ENCODE measurements at places on chromosomes 3 and 15.

DNA sequence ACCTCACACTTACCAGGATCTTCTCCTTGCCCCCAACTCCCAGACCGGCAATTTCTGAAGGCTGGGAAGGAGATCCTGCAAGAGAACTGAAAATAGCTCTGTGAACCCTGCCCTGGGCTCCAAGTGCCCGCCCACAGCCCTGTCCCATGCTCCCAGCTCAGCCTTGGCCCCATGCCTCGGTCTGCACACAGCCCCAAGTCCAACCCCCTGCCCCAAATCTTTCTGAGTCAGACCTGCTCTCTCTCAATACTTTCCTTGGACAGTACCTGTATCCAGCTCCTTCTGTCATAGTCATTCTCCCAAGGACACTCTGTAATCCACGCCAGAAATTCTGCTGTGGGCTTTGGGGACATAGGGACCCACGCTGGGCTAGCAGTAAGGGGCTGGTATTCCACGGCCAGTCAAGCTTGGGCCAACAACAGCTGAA, 6.3 kb upstream of the SMAD3 start:
- DNase-seq: no peak

- DNase-seq: peak; percentile 3
Measured at GRCh38 chr3:72445827-72446217, 402.4 kb downstream of the SHQ1 start.

DNA sequence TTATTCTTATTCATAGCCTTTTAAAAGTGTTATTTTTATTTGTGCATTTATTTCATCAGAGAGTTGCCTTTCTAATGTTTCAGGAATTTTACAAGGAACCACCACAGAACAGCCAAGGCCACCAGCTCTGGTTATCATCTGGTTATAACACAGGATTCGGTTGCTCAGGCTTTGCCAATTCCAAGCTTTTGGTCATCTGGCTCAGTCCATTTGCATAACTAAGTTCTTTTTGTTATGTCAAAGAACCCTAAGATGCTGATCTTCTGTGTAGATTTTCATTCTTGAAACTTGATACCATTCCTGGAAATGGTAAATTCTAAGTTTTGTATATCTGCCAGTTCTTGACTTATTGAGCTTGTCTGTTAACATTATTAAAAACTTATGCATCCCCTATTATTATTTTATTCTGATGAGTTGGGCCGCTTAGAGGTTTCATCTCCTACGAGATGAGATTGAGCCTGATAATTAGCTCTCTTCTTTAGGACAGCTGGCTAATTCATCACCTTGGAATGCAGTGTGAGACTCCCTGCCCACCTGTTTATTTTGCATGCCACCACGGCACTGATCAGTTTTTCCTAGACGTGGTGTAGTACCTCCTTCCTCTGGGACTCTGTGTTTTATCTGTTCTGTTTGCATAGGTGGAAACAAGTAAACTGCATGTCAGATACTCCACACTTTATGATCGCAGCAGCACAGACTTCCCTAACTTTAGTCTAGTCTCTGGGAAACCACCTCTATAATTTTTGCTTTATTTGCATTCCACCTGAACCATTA, 264.8 kb downstream of the SLCO3A1 start:
- peak; percentile 39 for DNase-seq

GRCh38 chr15:100218434-100218833, 123.3 kb downstream of the ADAMTS17 start:
- no peak for DNase-seq

- no peak for DNase-seq
Measured at GRCh38 chr3:192169332-192169915, 557.9 kb downstream of the FGF12 start.

GRCh38 chr15:26926081-26926480, 44.9 kb upstream of the GABRG3 start:
- DNase-seq: no peak

DNA sequence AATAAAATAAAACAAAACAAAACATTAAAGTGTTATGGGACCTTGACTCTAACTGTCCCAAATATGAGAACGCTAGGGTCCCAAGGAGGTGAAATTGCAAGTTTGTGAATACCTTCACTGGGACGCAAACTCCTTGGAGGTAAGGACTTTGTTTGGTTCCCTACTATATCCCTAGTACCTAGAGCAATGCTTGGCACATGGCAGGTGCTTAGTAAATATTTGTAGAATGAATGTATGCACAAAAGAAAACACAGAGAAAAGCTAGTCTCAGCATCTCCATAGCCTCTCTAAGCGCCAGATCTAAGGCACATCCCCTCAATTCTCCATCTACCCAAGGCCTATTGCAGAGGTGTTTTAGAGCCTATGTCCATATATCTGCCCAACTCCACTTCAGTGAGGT, 30.5 kb downstream of the GPR176 start:
- no peak for DNase-seq

GRCh38 chr3:20798666-20799065, 612.7 kb upstream of the SGO1 start:
- DNase-seq: no peak

DNA sequence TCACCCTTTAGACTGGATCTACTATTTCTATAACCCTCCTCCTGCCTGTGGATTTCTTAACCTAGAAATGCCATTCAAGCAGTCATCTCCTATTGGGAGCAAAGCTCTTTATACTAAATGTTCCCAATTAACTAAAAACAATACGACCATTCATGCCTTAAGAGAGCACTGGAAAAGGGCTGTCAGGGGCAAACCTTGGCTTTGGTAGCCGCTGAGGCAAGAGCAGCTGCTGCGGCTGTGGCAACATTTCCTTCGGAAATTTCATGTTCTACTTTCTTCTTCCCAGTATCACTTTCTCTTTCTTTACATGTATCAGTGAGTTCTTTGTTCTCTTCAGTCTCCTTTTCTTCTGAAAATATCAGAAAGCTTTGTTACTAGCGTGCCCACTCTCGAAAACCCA, 56.3 kb upstream of the CSPG5 start:
- DNase-seq: no peak

GRCh38 chr15:57586661-57587424, 4.9 kb upstream of the MYZAP start:
- DNase-seq: no peak

GRCh38 chr3:128786434-128787020, 60.5 kb downstream of the RAB7A start:
- peak; percentile 30 for DNase-seq

DNA sequence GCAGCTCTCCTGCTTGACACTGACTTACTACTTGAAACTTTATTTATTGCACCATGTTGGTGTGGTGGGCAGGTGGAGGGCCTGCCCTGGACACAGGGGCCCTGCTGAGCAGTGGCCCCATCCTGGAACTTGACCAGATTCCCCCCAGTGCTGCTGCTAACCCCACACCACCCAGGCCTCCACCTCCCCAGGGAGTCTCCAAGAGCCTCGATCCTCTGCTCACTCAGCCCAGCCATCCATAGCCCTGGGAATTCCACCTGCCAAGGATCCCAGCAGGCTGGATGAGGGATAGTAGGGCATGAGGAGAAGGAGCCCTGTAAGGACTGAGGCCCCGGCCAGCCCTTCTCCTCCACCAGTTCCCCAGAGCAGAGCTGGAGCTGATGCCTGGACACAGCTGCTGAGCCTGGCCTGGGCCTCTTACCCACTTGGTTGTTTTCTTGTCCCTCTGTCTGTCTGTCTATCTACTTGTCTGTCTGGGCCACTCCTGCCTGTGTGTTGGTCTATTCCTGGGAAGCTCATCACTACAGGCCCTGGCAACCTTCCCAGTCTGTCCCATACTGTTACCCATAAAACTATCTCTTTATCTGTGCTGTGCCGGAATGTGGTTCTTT, 2.8 kb downstream of the CHAC1 start:
- DNase-seq: peak; percentile 29

DNA sequence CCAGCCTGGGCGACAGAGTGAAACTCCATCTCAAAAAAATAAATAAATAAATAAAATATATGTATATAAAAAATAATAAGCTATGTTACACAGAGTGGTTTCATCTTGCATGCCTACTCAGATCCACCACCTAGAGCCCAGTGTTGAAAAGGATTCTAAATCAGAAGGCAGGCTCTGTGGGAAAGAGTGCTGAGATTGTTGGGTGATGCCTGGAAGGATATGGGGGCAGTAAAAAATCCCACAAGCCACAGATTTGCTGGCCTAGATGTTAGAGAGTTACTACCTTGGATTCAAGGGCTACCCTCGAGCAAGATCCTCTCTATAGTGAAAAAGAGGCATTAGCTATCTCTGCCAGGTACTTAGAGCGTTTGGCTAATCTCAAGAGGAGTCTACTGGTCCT, 144.3 kb downstream of the STAC start:
- DNase-seq: no peak

DNA sequence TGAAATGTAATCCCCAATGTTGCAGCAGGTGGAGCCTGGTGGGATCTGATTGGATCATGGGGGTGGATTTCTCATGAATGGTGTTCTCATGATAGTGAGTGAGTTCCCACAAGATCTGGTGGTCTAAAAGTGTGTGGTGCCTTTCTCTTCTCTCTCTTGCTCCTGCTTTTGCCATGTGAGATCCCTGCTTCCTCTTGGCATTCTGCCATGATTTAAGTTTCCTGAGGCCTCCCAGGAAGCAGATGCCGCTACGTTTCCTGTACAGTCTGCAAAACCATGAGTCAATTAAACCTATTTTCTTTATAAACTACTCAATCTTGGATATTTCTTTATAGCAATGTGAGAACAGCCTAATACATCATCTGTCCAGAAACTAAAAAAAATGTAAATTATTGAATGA, 298.3 kb downstream of the MEX3B start:
- DNase-seq: no peak

DNA sequence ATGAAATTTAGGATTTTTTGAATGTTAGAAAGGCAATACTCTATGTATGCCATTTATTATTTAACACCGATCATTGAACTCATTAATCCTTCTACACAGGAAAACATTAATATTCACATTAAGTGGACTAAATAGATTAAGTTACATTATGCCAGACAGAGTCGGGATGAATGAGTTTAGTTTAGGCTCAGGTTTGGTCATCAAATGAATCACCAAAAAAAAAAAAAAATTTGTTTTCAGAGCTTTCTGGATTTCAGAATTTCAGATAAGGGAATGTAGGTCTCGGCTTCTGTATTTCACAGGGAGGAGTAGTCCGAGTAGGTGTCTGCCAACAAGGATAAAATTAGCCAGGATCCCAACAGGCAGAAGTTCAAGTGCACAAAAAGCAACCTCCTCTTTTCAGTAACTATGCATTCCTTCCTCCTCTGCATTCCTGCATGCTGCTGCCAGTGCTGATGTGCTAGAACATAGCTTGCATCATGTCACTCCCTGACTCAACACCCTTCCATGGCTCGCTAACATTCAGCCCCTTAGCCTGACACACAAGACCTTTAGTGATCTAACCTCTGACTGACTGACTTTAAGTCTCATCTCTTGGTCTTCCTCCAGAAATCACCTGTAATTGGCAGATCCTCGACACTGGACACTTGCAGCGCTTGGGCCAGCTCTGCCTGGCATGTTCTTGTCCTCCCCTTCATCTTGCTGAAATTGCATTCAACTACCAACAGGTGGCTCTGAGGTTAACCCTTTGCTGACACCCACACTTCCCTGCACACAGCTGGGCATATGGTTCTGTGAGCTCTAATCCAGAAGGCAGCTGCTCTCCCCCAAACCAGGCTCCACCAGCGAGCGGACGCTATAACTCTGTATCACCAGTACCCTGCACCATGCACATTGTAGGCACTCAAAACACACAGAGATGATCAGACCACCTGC, 145.4 kb upstream of the PROK2 start:
- DNase-seq: peak; percentile 17

DNA sequence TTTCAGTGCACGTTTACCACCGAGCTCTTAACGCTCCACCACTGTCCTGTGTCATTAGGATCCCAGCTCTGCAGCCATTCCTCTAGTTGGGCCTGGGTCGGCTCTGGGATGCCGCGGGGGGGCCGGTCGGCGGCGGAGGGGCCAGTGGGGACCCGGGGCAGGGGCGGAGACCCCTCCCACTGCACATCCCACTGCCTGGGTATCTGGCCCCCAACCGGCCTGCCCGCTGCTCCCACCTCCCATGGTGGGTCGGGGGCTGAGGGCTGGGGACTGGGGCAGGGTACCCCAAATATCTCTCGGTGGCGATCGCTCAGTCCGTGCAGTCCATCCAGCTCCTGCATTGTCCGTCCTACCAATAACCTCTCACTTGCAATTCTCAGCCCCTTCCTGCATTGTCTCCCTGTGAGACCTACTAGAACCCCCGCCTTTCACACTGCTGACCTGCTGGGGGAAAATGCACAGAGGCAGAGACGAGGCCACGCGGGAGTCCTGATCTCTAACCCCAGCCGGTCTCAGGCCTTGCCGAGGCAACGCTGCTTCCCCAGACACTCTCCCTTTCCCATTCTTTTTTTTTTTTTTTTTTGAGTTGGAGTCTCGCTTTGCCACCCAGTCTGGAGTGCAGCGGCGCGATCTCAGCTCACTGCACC, 24.0 kb upstream of the MUC20 start:
- DNase-seq: no peak

- DNase-seq: no peak
Measured at GRCh38 chr15:98565566-98565965, 82.8 kb upstream of the IGF1R start.

GRCh38 chr15:41597787-41598186, 38.8 kb downstream of the TYRO3 start:
- no peak for DNase-seq

DNA sequence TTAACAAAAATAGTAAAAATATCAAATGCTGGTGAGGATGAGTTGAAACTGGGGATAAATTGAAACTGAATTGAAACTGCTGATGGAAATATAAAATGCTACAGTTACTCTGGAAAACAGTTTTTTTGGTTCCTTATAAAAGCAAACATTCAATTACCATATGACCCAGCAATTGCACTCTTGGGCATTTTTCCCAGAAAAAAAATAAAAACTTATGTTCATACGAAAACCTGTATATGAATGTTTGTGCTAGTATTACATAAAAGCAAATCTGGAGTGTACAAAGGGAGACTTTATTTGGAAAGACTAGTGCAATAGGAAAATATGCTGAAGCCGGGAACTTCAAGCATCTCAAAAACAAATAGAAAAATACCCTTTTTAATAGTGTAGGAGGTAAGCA, 857.9 kb upstream of the CADM2 start:
- peak; percentile 2 for DNase-seq

DNA sequence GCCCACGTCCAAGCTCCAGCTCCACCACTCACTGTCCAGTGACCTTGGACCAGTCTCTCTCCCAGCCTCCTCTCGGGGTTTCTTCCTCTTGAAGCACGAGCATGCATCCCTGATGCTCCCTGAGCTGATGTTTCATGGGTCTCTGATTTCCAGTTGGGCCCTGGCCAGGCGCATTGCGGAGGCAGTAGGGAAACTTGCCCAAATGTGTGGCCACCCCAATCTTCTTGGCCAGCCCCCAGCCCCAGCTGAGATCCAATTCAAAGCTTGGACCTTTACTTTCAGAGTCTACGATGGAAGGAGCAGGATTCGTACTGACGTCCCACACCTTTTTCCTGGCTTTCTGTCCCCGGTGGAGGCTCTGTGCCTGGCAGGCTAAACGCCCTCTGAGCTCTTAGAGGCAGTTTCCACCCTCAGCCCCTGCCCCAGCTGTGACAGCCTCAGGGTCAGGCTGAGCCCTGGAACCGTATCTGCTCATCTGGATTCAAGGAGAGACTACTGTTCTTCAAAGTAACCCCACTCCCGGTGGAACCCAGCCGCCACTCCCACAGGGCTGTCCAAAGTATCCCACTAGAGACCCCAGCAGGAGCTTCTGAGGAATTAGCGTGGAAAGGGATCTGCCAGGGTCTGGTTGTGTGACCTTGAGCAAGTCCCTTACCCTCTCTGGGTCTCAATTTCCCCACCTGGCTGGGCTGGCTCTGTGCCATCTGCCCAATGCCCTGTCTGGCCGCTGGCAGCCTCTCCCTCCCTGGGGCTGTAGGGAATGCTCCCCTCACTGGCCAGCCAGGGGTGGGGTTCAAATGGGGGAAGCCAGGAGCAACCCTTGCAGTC, 37.4 kb downstream of the CPN2 start:
- no peak for DNase-seq
